ENCODE measurements at places on chromosomes 4 and X. TPM values are rescaled to one million over a fixed set of nuclear protein-coding genes. Genes with fewer than 3 reads are reported as not detected.

DNA sequence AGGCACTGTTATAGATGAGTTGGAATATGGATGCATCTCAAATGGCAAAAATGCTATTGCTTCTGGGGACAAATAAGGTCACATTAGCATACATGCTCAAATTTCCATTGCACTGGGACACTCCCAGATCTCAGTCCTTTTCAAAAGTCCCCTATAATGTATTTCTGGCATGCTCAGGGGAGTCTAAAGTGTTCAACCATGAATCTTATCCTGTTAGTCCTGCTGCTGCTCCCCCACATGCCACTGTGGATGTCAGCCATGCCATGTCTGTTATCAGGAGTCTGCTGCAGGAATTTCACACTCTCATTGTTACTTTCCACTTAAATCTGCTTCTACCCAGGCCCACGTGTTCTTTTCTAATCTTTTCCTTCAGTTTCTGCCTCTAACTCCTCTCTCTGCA is 1000.6 kb downstream of the CCSER1 start:
- DNase-seq = no peak

The CSAG1 gene
- total RNA-seq = not detected

- DNase-seq = no peak
These were observed 249.5 kb downstream of the INPP4B start for GRCh38 chr4:142596595-142596994.

GRCh38 chr4:73487233-73487632 is 5.7 kb downstream of the AFM start:
- DNase-seq = no peak

- no peak for DNase-seq
These were observed 1.7 kb downstream of the SAT1 start for GRCh38 chrX:23784470-23785331.

- DNase-seq = no peak
These were observed 2.4 kb upstream of the SH3KBP1 start for GRCh38 chrX:19889582-19890342.

The C4orf33 gene
- 18.8 TPM for total RNA-seq

DNA sequence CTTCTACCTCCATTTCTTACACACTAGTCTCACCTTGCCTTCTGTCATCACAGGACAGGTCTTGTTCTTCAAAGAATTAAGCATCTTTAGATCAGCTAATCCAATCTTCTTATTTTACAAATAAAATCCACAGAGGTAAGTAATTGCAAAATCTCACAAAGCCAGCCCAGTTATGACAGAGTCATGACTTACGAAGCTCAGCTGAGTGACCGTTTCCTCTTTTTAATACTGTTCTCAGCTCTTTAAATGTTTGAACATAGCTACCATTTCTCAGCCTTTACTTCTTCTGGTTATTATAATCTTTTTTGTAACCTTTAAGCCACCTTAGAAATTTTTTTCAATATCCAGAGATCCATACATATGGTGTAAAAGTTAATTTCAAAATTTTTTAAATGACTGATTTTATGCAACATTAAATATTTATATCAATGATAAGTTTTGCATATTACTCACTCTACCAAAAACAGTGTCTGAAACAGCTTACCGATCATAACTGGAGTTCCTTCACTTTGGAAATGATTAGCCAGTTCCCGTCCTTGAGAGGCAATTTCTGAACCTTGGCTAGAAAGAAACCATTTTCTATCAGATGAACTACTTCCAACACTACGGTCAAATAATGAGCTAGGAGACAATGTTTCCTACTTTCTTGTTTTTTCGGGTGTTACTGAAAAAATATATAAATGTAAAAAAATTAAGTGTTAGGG is 8.8 kb downstream of the ANKRD37 start:
- no peak for DNase-seq

The WNK3 gene
- not detected for total RNA-seq

GRCh38 chrX:94400488-94400887 is 726.5 kb downstream of the FAM133A start:
- no peak for DNase-seq

DNA sequence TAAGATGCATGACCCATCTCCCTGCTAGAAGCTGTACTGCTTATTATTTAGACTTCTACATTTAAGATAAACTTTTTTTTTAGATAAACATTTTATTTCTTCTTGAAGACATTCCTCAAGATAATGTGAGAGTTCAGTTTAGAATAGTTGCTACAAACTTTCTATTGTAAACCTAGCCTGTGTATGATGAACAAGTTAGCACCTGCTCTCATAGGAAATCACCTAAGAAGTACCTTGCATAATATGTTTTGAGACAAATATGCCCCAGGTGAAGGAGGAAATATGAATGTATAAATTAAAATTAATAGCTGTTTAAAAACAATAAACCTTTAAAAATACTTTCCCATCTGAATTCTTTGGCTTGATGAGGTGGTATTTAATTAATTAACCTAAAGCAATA is 35.6 kb downstream of the RASGEF1B start:
- DNase-seq = no peak

The CYP2U1 gene
- total RNA-seq = 2.1 TPM

GRCh38 chr4:159016593-159017024 is 86.3 kb upstream of the RAPGEF2 start:
- no peak for DNase-seq

- DNase-seq = no peak
These were observed 38.1 kb upstream of the NOCT start for GRCh38 chr4:138977524-138977923.

- DNase-seq = peak; percentile 57
These were observed 35.0 kb downstream of the NUDT11 start for GRCh38 chrX:51461053-51462044.

DNA sequence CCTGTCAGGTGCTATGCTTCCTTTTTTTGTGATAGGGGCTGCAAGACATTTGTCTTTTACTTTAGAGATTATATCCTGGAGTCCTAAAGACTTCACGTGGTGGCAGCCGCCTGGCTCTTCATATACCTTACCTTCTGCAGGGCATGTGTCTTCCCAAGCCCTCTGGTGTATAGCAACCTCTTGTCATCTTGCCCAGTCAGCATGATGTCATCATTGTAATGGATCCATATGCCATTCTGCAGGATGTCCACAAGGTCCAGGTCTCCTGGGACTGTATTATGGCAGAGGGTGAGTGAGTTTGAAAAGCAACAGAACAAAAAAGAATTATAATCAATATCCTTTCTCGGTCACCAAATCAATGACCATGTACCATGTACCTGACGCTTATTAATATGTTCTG is 82.2 kb upstream of the SCOC start:
- no peak for DNase-seq

- no peak for DNase-seq
These were observed 190.7 kb upstream of the CLNK start for GRCh38 chr4:10875144-10875799.
